NCI-H2081 treated with DMSO at 0.1 percent for 48 hours (cell line): ENCODE measurements at places on chromosomes 6 and 20.

DNA sequence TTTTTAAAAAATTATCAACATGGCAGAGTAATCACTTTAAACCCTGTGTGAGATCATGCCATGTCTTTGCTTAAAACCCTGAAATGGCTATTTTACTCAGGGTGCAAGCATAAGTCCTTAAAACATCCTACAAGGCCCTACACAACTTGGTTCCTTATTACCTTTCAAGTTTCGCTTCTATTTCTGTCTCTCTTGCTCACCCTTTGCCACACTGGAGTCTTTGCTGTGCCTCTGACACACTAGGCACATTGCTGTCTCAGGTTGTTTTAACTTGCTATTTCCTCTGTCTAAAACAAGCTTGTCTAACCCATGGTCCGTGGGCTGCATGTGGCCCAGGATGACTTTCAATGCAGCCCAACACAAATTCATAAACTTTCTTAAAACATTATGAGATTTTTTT is 55.6 kb downstream of the KIAA0408 start:
- DNase-seq = no peak

DNA sequence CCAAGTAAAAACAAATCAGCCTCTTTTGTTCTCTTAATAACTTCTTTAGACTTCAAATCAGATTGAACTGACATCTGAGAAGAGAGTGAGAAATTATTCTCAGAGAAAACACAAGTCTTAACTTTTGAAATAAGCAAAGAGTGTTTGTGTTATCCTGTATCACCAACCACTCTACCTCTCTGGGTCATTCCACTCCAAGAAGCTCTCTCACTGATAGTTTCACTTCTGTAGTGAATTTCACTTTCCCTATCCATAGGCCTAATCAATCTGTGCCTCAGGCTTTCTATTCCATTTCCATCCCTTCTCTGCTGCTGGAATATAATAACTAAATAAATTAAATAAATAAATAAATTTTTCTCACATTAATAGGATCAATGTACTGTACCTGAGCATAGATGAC is 235.0 kb downstream of the HTR1B start:
- no peak for DNase-seq

- DNase-seq = no peak
Measured at GRCh38 chr20:54337144-54337543, 129.3 kb downstream of the PFDN4 start.

DNA sequence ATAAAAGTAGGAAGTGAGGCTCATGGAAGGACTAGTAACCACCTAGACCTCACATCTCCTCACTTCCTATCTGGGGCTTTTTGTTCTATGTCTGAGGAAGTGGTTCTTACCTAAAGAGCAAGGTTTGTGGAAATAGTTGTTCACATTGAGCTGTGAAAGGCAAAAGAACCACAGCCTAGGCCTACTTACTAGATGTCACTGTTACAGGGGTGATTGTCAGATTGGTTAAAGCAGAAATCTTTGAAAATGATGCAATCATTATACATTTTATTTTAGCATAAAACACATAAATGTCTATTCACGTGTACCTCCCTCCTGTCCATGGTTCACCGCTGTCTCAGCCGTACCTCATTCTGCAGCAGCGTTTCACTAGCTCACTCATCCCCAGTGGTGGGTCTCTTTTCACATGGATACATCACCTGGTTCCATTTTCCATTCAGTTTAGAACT is 268.8 kb downstream of the TMEM242 start:
- no peak for DNase-seq

- DNase-seq = no peak
Measured at GRCh38 chr20:18258126-18258860, 30.0 kb upstream of the ZNF133 start.

DNA sequence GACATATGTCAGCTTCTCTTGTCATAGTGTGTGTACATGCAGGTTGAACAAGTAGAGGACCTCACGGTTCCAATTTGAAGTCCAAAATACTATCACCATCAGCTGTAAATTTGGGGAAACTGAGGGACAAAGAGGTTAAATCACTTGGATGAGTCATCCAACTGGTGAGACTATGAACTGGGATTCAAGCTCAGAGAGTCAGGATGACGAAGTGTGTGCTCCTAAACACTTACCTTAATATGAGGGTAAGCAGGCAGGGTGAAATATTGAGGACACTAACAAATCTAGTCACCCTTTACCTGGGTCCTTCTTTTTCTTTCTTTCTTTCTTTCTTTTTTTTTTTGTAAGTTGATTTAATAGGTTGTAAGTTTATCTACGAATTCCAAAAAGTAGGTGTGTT is 198.3 kb downstream of the KCNQ5 start:
- DNase-seq = no peak

- no peak for DNase-seq
Measured at GRCh38 chr6:10613723-10614122, 80.7 kb downstream of the C6orf52 start.

GRCh38 chr6:142943711-142944123 is 1.3 kb downstream of the HIVEP2 start:
- no peak for DNase-seq
